ENCODE measurements at places on chromosomes 16 and 17.

DNA sequence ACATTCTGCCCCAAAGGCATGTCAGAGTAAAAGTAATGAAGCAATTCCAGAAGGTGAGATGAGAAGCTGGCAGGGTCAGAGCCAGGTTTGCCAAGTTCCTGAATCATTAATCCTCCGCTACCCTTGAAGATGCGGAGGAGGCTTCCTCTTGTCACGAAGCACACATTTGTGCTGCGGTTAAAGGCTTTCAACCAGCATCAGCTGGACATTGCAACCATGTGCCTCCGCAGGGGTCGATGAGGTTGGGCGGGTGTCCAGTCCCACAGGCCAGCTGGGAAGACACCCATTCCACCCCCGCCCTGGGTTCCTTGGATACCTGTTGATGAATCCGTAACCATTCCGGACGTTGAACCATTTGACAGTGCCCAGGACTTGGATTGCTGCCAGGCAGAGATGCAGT is 1.3 kb downstream of the YBX2 start:
- no peak for DNase-seq

DNA sequence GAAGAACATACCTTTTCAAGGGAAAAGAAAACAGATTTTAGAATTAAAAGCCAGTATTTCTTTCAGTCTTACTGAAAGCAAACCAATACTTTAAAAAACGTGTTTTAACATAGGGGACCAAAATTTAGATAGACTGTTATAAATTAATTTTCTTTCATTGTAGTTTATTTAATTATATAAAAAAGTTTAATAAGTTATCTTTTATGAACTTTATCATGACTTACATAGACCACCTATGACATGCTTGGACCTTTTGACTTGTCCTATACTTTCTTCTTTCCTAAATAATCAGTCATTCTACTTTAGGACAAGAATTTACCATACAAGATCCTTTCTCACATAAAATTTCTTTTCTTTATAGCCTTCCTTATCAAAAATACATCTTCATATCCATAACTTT is 102.0 kb upstream of the HAS3 start:
- DNase-seq = no peak

DNA sequence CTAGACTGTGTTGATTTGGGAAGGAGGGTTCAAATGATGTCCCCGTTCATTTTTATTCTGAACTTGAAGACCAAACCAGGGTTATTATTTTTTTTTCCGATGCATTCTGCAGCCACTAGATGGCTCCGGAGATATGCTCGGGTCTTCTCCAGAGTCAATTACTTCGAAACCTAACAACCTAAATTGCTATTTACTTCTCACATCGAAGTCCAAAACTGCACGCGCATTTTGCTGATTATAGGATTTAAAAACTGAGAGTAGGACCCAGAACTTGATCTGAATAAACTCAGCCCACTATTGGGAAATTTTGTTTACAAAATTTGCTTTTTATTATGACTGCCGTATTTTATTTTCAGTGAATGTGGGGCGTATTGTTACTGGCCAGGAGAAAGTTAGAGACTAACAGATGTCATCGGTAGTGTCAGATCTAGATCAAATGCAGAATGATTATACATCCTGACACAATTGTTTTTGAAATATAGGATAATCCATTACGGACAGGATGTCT is 263.8 kb downstream of the HS3ST3A1 start:
- DNase-seq = peak; percentile 13

- DNase-seq = no peak
Observed at GRCh38 chr16:11268921-11269375, at the start of gene TNP2. TNP2 (minus strand) TSS chr16:11269325; CDS start chr16:11269262, 63 bp downstream.

DNA sequence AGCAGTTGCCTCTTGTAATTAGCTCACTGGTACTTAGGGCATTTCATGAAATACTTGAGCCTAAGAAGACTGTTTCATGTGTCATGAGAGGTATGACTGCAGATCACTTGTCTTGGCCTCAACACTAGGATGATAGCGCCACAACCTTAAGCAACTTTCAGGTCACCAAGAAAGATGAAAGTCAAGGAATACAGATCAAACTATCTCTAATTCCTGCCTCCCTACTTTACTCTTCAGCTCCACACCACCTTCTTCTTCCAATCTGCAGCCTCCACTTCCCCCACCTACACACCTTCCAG is 28.0 kb downstream of the GNA13 start:
- peak; percentile 31 for DNase-seq

DNA sequence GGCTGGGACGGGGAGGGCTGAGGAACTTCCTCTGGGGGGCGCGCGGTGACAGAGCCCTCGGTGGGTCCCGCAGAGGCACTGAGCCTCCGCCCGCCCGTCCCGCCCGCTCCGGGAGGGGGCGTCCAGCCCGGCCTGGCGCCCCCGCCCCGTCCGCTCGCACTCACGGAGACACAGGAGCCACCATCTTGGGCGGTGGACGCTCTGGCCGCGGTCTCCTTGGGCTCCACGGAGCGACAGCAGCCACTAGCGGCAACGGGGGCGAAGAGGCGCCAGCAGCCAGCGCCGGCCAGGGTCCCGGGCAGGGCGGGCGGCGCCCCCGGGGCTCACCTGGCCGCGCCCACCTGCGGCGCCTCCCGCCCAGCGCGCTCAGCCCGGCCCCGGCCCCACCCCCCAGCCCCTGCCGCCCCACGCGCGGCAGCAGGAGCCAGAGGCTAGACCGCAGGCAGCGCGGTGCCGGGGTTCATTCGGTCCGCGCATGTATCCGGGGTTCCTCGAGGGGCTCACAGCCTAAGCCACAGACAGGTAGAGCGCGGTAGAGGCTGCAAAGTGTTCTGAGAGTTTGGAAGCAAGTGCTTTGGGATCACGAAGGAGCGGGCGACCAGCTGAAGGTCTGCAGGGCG is at the start of gene C17orf113:
TSS of gene C17orf113 (minus strand) at position 209 of the 620 bp plus-strand sequence. CDS start 7,225 bp downstream, outside the sequence.
- DNase-seq = peak; percentile 49

GRCh38 chr16:10613785-10614485 is 33.5 kb upstream of the EMP2 start:
- no peak for DNase-seq

Measured in CD4-positive, alpha-beta T cell treated with Interleukin-17A for 1 hour (primary cell).